ENCODE measurements at places on chromosomes 5 and 9.

DNA sequence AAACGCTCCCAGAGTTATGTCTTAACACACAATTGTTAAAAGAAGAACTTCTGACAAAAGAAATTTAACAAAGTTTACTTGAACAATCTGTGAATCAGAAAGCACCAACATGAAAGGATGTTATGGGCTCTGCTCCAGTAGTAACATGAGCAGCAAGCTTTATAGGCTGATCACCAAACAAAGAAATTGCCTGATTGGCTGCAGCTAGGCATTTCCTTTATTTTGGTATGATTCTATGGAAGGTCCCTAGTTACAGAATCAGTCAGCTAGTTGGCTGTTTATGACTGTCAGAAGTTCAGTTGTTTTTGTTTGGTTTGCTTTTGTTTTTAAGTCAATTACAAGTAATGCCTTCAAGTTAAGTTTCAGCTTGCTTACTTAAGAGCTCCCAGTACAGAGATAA, 102.4 kb upstream of the SMC2 start:
- DNase-seq, result peak; percentile 42

DNA sequence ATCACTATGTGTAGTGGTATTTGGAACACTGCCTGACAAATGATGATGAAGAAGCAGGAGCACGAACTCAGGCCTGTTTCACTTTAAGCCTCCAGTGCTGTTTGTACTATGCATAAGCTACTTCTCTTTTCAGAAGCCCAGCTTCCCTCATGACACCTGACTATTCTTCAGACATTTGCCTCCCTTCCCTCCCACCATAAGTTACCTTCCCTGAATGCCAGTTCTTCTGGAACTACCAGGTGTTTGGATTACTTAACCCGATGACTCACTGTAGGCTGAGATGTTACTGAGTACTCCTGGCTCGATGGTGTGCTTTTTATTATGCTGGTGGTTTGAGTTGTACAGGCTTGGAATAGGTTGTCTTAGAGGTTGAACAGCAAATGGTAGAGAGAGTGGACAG, 180.0 kb downstream of the SPATA31D1 start:
- DNase-seq, result no peak

GRCh38 chr9:117412006-117412715, 2.7 kb downstream of the ASTN2 start:
- no peak for DNase-seq

GRCh38 chr9:134889386-134890154, 9.0 kb downstream of the FCN2 start:
- no peak for DNase-seq

- DNase-seq, result peak; percentile 37
These were observed 10.8 kb downstream of the SLC9A3 start for GRCh38 chr5:513216-514100.

- no peak for DNase-seq
These were observed 869.0 kb downstream of the TLE4 start for GRCh38 chr9:80440724-80441123.

All from inflammatory macrophage treated with lipopolysaccharide for 4 hours (primary cell).